Suppressor macrophage (primary cell): ENCODE measurements at places on chromosomes 2 and 18.

DNA sequence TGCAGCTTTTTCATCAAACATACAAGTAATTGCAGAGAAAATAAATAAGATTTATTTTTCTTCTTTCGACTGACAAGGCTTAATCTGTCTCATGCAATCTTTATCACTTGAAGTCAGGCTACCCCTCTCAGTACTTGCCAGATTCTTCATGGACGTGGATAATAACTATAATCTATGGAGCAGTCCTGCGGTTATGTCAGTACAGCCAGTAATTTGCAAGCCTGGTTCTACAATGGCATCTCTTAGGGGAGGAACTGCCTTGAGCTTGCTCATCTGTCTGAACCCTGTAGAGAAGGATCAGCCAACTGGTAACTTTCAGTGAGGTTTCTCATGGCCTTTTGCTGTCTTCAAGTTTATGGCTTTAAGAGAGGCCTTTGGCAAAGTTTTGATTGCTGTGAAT, 35.5 kb upstream of the LRRTM1 start:
- no peak for DNase-seq

GRCh38 chr18:79983253-79983652, 5.1 kb downstream of the TXNL4A start:
- peak; percentile 29 for DNase-seq

- DNase-seq, result no peak
These were observed 153.8 kb upstream of the TACR1 start for GRCh38 chr2:75353131-75353530.

DNA sequence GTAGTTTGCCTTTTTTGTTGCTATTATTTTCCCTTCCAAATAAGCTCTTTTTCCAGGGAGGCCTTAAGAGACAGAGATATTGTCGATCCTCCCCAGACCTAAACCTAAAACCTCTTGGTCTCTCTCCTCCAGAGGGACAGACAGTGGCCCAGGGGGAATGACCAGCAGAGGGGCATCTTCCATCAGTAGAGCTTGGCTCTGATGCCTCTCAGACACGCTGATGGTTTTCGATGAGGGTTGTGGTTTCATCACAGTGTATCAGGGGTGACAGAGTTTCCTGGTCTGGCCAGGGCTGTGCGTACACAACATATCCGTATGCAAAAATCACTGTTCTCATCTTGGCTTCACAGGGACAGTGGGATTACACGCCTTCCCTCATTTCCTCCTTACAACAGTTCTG, 68.6 kb downstream of the GATA6 start:
- DNase-seq, result no peak

DNA sequence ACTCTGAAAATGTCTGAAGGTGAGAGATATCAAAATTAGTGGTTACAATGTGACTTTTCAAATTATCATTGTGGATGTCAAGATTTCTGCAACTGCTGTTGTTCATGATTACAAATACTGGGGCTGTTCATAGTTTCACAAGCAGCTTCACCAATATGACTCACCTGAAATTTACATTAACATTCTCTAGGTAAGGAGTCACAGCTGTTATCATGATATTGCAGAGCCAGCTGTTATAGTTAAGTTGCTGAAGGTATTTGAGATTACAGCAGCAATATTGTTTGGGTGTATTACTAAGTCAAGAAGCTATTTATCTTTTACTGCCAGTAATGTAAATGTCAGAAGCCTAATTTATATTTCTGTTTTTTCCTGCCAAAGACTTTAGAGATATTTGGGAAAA, 140.0 kb downstream of the MC4R start:
- no peak for DNase-seq

DNA sequence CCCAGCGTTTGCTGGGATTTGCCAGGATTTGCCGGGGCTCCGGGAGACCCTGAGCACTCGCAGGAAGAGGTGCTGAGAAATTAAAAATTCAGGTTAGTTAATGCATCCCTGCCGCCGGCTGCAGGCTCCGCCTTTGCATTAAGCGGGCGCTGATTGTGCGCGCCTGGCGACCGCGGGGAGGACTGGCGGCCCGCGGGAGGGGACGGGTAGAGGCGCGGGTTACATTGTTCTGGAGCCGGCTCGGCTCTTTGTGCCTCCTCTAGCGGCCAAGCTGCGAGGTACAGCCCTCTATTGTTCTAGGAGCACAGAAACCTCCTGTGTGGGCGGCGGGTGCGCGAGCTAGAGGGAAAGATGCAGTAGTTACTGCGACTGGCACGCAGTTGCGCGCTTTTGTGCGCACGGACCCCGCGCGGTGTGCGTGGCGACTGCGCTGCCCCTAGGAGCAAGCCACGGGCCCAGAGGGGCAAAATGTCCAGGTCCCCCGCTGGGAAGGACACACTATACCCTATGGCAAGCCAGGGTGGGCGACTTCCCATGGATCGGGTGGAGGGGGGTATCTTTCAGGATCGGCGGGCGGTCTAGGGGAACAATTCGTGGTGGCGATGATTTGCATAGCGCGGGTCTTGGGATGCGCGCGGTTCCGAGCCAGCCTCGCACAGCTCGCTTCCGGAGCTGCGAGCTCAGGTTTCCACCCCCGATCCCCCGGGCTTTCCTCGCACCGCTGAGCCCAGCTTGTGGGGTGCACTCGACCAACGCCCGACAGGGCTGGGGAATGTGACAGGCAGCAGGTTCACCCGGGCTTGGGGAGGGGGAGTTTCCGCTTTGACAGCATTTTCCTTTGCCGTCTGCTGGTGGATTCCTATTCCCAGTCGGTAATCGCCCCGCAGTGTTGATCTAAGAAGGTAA, 2.8 kb downstream of the ONECUT2 start:
- DNase-seq, result peak; percentile 78

DNA sequence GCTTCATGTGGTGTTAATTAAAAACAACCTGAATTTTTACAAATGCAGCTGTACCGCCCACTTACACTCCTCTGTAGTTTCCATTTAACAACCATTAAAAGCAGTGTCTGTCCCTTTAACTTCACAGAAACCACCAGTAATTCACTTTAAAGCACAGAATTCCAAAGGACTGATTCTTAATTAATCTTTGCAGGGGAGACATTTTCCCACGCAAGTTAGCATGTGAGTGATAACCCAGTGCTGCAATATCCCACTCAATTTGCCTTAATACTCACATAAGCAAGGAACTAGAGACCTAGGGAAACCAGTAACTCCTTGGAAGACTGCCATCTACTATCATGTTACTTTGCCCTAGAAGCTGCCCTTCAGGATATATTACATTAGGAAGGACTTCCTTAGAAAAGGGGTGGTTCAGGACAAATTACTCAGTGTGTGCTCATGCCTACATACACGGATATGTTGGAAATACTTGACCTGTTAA, 102.3 kb downstream of the OSR1 start:
- no peak for DNase-seq

DNA sequence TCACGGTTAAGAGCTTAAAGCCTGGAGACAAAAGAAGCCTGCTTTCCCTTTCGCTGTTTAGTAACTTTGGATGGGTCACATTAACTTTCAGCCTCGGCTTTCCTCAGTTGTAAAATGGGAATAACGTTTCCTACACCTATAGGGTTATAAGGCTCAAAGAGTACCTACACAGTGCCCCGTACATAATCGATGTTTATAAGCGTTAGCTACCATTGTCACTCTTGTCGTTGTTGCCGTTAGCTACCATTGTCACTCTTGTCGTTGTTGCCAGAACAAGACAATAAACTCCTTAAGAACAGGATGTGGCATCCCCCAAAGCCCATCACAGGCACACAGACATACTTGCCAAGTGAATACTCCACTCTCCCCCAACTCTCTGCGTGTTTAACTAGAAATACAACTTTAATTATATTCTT, 901 bp upstream of the MFSD6 start:
- DNase-seq, result no peak

DNA sequence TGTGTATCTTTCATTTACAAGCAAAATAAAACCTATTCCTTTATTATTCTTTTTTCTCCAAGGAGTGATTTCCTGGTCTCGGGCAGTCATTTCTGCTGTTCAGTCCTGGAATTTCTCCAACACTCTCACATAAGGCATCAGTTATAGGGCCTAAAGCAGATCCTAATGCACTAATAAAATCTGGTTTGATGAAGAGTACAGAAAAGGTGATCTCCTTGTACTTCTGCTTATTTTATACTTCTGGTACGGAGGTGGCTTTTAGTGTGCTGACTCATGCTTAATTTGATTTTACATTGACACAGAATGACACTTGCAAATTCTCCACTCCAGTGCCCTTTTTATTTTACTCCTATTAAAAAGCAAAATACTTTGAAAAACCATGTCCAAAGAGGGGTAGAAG, 157.4 kb downstream of the DOK6 start:
- DNase-seq, result no peak

GRCh38 chr18:29076645-29077044, 899.7 kb upstream of the CDH2 start:
- no peak for DNase-seq

GRCh38 chr2:183229386-183229785, 105.1 kb downstream of the NUP35 start:
- no peak for DNase-seq

DNA sequence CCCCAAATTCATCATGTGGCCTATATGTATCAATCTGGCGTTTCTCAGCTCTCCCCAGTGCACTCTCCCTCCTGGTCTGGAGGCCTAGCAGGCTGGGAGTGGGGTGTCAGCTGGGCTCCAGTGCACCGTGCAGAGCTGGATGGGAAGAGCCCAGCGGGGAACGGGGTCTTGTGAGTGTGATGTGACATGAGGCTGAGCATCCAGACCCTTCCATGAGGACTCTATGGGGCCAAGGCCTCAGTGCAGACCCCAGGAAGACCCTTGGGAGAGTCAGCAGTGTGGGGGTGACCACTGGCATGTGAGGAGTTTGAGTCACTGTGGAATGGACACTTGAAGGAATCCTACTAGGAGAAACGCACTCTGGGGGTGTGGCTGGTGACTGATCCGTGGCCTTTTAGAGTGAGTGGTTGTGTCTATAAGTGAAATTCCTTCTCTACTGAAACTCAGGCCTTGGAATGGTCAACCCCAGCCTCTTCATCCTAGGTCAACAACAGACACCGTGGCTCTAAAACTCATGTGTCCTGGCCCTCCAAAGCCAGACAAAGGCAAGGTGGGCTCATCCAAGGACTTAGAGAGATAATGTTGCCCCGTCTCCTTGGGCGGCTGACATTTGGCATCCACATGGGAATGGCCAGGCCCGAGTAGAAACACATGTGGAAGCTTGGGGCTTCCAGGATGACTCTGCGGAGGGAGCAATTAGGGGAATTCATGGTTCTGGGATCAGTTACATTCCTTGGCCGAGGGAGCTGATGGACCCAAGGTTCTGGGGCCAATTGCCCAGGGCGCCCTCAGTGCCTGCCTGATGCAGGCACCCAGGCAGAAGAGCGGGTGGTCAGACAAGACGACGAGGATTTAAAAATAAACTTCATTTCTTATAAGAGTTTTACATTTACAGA, 156.0 kb upstream of the TWIST2 start:
- DNase-seq, result no peak

- no peak for DNase-seq
These were observed 654.6 kb upstream of the LINC00305 start for GRCh38 chr18:64803471-64803870.

- no peak for DNase-seq
These were observed 571.5 kb downstream of the SLC4A3 start for GRCh38 chr2:220198896-220199295.

- DNase-seq, result no peak
These were observed 8.6 kb upstream of the CRYBA2 start for GRCh38 chr2:219001577-219002394.

GRCh38 chr2:126220331-126220730, 435.6 kb upstream of the GYPC start:
- no peak for DNase-seq

DNA sequence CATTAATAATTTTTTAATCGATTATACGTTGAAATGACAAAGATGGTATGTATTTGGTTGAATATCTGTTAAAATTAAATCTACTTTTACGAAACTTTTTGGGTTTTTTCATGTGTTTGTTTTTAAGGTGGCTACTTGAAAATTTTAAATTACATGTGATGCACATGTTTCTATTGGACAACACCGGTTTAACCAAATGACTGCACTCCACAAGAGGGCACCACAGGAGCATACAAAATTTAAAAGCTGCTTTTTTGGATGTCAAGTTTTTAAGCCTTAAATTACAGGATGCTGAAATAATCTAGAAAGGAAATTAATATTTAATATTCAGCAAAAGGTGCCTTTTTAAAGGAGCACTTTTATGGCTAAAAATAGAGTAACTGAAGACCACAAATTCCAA, 98.7 kb downstream of the ACVR1 start:
- peak; percentile 65 for DNase-seq

GRCh38 chr2:30096451-30096850, 50.4 kb upstream of the YPEL5 start:
- DNase-seq, result no peak

DNA sequence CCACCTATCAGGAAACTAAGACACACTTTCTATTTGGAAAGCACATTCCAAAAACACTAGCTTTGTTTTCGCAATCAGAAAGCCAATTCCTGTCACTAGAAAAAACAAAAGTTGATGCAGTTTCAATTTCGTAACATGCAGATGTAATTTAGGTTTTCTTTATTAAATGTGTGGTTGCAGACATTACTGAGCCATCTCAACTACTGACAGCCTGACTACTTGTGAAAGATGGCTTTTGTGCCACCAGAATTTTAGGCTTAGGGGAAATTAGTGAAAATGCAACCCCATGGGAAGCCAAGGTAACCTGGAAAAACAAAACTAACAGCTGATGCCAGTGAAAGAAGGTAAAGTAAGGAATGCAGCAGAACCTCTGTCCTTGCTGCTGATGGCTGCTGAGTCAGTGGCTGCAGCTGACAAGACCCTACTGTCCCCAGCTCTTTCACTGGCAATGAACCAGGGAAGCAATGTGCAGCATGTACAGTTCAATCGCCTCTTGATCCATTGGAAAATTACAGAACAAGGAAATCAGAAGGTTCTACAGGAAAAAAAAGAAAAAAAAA, 34.9 kb downstream of the FEZ2 start:
- DNase-seq, result peak; percentile 36

DNA sequence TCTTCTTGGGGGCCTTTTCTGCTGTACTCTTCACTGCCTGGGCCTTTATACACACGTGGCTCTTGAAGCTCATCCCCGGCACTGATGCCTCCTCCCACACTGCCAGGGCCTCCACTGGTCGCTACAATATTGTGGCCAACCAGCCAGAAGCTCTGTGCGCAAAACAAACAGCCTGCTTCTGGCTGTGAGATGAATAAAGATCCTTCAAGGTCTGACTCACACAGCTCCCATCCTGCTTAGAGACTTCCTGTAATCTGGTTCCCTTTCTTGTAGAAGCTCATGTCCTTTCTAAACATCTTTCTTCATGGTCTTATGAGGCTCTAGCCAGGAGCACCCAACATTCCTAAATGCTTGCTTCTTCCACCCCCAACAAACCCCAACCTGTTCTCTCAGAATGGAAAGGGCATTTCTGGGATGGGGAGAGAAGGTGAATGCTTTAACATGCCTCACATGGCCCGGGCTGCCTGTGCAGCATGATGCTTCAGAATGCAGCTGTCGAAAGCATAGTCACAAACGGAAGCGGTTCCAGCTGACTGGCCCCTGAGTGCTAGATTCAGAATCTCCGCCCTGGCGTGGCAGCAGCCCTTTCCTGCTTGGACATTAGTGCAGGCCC, 24.6 kb downstream of the NRP2 start:
- peak; percentile 90 for DNase-seq
